Inflammatory macrophage treated with lipopolysaccharide for 1 hour (primary cell): ENCODE measurements at places on chromosomes 11 and 22.

- DNase-seq, result peak; percentile 66
These were observed 52.5 kb downstream of the TPCN2 start for GRCh38 chr11:69101115-69101791.

DNA sequence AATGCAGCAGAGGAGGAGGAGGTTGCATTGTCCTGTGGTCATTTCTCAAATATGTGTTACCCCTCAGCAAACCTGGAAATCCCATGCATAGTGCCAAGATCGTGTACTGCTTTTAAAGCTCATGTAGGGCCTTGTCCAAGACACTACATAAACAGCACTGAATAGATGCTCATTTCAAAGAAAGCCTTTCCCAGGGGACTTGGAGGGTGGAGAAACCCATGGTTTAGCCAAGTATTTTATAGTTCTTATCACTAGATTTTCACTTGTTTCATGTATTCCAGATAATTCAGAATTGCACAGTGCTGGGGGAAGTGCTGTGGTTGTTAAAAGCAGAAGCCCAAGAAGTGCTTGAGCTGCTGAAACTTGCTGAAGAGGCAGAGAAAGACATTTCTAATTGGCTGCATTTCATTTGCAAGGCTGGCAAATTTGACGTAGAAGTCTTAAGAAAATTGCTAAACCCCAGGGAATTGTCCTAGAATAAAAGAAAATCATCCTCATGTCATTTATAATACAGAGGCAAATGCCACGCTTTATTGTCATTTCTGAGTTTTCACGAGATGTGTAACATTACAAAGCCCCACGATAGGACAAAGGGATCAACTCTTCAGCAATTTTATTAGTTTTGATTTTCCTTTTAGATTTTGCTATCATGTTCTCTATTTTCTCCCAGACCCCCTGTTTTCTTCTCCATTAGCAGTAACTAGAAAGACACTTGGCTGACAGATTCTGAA lies 20.1 kb downstream of the CSRP3 start:
- peak; percentile 12 for DNase-seq

DNA sequence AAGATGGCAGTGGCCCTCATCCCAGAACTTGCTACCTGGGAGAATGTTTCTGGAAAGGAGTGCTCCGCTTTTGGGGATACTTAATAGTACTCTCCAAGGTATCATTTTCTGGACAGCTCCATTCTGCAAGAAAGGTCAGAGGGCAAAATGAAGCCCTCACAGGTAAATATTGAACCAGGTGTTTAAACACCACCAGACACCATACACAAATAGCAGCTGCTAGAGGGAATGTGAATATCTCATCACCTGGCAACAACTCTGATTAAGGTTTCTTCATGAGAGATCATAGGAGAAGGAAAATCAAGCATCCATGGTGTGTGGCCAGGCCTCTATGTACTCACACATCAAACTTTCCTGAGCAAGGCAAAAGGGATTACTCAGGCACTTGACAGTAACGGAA lies 226.1 kb upstream of the FAT3 start:
- DNase-seq, result no peak

DNA sequence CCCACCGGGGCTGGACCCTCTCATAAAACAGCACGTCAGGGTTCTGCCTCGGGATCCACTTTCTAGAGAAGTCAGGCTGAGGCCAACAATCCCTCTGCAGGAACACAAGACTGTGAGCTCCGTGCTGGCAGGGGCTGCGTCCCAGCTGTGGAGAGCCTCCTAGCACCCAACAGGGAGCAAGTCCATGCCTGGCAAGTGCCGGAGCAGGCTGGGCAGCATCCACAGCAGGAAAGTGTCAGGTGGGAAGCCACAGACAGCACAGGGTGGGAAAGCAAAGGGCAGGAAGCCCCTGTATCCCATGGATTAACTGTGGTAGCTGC lies 682.3 kb downstream of the TBC1D22A start:
- no peak for DNase-seq

GRCh38 chr11:88193278-88193677 lies 18.0 kb upstream of the RAB38 start:
- no peak for DNase-seq

GRCh38 chr22:36245805-36246356 lies 6.6 kb upstream of the APOL2 start:
- no peak for DNase-seq
